ENCODE measurements at places on chromosomes 2 and 18.

DNA sequence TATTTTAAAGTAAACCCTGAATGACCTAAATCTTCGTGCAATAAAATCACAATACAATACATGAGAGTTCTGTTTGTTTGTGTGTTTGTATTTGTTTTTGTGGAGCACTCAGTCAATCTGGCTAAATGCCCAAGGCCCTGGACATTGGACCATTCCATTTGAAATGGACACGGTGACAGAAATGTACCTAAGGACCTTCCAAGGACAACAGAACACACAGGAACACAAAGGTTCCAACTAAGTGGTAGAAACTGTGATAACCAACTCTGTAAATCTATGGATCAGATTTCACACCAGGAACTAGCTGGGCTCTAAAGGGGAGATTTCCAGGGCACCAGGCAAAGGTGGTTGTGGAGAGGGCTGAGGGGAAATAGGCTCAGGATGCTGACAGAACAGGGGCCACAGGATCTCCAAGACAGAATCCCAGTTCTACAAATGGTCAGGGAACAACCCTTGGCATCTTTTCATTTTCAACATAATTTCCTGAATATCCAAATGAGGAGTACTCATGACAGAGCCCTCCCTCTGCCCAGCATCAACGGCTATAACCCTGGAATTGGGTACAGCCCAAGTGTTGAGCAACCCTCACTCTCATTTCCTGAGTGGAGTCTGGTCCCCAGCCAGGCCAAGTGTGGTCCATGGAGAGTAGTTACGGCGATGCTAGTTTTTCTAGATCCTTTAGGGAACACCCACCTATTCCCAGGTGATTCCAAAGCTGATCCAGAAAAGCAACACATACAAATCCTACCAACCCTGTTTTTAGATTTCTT, 78.4 kb downstream of the NCKAP5 start:
- no peak for DNase-seq

- no peak for DNase-seq
These were observed 201.8 kb upstream of the GALNT5 start for GRCh38 chr2:157055660-157056199.

GRCh38 chr2:232683368-232683767, 13.8 kb upstream of the GIGYF2 start:
- no peak for DNase-seq

- DNase-seq = no peak
These were observed 111.5 kb upstream of the MEIS1 start for GRCh38 chr2:66323406-66323805.

GRCh38 chr2:128457006-128457604, 138.4 kb upstream of the HS6ST1 start:
- DNase-seq = no peak

DNA sequence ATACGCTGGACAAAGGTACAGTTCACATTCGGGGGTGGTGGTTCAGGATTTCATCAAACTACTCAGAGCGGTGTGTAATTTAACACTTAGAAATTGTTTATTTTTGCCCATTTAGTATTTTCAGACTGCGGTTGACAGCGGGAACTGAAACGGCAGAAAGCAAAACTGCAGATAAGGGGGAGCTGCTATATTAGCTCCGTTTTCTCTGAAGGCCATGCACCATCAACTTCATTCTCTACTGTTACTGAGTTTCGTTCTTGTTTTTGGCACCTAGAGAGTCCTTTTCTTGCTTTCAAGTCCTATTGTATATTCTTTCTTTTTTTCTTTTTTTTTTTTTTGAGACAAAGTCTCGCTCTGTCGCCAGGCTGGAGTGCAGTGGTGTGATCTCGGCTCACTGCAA, 121.5 kb upstream of the SP3 start:
- DNase-seq = no peak

- DNase-seq = no peak
These were observed 1618.6 kb upstream of the CELF4 start for GRCh38 chr18:39184176-39184575.

DNA sequence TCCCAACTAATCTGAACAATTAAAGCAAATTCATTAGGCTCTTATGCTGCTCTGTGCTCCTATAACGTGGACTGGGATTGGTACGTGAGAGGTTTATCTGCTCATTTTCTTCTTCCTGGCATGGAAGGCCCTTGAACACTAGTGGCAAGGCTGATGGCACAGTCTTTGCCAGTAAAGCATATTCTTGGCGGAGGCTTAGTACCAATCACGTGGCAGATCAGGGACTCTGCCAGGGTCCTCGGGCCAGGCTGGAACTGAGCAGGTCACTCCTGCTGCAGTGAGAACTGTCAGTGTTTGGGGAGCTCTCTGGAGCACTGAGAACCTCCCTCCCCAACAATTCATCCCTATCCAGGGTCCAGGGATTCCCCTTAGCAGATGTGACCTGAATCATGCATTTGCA, 3.7 kb upstream of the ALPK2 start:
- DNase-seq = no peak

DNA sequence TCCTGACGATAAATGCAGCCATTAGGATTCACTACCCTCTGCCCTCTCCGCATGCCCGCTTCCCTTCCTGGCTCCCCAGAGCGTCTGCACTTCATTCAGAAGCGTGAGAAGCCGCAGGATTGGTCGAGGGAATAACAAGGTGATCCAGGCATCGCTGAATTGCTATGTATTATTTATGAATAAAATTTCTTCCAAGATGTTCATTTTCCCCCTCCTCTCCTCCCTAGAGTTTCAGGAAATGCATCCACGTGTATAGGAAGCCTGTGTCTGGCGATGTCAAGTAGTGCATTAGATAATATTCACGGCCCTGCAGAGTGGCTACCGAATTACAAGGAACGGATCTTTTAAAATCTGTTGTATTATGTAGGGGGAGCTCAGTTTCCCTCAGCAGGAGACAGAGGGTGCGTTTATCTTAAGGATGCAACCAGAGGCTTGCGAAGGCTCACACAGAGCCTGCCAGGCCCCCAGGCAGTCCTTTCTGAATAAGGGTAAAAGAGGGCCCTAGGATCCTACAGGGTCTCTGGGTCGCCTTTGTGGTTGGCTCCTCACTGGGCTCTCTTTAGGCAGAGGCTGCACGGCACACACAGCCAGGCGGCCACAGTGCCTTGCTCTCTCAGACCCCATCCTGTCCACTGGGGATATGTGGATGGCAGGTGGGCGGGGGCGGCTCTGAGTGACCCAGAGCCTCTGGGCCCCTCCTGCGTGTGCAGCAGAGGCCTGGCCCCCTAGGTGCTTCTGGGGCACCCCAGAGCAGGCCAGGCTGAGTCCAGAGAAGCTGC, 224.1 kb upstream of the PXDN start:
- DNase-seq = no peak

- no peak for DNase-seq
These were observed 3.6 kb downstream of the USP39 start for GRCh38 chr2:85619617-85620016.

DNA sequence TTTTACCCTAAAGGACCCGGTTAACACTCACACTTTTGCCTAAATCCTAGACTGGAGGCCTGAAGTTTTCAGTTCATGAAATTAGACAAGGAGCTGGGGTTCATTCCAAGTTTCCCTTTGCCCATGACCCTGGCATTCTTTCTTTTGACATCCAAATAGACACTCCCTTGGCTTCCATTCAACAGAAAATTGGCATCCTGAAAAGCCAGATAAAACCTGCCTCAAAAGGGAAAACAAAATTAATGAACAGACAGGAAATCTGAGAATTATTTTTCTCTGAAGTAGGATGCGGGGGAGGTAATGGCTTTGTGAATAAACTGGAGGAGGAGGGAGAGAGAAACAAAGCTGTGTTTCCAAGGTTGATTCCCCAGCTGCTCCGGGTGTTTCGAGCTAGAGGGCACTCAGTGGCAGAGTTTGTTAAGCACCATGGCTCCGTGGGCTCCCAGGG, 41.0 kb downstream of the SPP2 start:
- no peak for DNase-seq

GRCh38 chr2:172442072-172442895, 14.9 kb downstream of the ITGA6 start:
- no peak for DNase-seq

DNA sequence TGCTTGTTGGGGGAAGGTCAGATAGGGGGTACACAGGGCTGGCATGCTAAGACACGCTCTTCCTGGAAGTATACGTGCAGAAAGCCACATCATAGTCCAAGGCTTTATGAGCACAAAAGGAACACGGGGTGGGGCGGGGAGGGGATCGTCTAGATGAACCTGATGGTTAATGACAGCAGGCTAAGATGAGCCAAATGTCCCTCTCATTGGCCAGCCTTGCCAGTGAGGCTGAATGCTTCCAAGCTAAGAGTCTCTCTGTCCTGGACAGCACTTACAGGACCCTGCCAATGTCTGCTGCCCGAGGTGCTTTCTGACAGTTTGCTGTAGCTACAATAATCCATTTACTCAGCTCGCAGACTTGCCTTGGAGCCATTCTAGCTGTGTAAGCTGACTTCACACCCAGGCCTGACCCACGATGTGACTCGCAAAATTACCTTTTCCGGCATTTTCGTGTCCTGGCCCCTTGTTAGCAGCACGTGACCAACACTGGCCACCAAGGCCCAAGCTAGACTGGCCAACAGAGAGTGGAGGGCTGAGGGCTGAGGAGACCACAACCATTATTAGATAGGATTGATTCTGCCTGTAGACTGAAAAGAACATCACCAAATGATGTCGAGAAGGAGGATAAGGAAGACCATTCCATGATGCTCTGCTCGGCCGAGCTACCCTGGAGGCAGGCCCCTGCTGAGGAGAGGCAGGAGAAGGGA, 84.2 kb downstream of the MALT1 start:
- no peak for DNase-seq

GRCh38 chr2:60738679-60739078, 17.4 kb upstream of the PAPOLG start:
- DNase-seq = no peak

GRCh38 chr2:9885036-9885684, 41.9 kb downstream of the TAF1B start:
- no peak for DNase-seq

DNA sequence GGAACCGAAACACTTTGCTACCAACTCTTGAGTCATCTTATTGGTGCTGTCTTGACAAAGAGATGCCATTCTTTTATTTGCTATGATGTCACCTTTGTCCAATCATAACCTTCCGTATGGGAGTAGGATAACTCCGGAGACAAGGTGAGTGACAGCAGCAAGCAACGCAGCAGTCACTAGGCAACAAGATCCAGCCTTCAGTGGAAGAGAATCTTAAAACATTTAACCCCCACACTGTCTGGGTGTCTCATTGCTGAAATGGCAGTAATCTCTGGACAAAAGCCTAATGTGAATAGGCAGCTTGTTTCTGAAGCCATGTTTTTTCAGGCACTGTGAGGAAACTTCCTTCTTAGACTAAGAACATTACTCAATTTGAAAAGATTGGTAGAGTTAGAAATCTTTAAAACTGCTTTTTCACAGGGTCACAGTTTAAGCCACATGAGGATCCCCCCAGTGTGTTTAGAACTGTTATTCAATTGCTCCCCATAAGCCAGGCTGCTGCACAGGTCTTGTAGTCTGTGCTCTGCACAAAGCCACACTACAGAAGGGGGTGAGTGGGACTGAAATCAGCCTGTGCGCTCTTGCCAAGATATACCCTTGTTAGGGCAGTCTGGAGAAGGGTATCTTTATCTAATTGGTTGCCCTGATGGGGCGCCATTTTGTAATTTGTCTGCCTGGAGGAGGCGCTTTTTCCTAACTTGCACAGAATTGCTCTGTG, 131.5 kb upstream of the STON1 start:
- DNase-seq = no peak

DNA sequence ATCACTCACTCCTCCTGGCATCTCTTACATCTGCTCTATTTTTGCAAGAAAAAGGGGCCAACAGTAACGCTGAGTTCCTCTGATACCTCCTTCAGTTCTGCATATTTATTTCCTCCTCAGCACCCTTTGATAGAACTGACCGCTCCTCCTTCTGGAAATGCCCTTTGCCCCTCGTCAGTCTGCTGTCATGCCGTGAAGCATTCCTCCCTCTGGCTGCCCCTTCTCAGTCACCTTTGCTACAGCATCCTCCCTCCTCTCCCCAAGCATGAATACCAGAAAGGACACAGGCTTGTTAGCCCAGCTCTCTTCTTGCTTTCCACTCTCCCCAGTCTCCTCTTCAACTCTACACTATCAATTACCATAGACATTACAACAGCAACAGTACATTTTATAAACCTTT, 135.4 kb downstream of the NBAS start:
- no peak for DNase-seq

DNA sequence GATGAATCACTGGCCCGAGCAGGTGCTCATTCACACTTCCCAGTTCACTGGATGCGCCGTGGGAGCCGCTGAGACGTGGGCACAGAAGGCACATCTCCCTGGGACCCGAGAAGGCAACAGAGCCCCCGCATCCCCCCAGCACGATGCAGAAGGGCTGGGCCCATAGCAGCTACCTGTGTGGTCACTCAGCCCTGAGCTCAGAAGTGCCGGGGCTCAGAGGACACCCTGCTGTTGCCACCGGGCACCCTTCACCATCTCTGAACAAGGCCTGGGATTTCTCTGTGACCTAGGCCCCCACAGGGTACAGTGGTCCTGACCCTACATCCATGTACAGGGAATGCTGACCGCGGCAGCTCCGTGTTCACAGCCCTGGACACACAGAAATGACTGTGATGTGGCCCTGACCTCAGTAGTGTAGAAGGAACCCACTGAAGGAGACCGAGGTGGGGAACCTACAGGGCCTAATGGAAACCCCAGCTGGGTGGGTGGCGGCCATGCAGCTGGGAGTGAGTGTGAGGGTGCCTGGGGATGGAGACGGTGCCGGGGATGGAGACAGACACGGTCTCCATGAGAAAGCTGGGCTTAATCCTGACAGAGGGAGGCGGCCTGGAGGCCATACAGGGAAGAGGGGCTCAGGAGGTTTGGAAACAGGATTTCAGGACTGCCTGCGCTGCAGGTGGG, 111.9 kb upstream of the OTOS start:
- DNase-seq = no peak

GRCh38 chr2:120798567-120799247, 63.0 kb downstream of the GLI2 start:
- no peak for DNase-seq

DNA sequence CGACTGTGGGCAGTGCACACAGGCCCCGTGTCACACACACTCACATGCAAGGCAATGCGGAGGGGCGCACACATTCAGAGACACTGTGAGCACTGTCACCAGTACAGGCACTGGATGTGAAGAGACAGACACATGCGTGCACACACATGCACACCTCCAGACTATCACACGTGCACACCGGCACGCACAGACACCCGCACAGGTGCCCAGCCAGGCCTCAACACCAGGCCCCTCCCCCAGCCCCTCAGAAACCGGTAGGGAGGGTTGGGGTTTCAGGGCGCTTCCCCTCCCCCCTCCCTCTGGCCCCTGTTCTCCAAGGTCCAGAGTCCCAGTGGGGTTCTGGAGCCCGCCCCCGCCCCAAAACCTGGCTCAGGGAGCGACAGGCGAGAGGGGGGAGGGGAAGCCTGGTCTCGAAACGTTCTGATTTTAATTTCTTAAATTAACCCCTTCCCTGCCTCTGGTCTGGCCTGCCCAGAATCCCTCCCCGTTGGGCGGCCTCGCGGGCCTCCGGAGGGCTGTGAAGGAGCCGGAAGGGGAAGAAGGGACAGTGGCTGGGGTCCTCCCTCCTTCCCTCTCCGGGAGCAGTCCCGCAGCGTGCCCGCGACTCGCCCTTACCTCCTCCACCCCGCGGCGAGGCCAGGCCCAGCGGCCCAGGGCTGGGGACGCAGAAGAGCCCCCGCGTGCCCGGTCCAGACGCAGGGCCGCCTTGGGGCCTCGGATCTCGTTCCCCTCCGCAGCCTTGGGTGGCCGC, 558 bp downstream of the FBXO41 start:
- no peak for DNase-seq

- no peak for DNase-seq
These were observed 164.4 kb downstream of the BABAM2 start for GRCh38 chr2:28054916-28055315.

Data from stimulated activated CD8-positive, alpha-beta memory T cell treated with anti-CD3 and anti-CD28 coated beads, Interleukin-15, amount 100 ng/mL, for 1 hour (primary cell).